ENCODE measurements at places on chromosomes 16 and 17. TPM values are rescaled to one million over a fixed set of nuclear protein-coding genes. Genes with fewer than 3 reads are reported as not detected.

GRCh38 chr17:78751447-78752161 lies 30.5 kb downstream of the CYTH1 start:
- no peak for DNase-seq

- DNase-seq, result no peak
Observed at GRCh38 chr17:42276609-42277341, 584 bp upstream of the STAT5B start.

GRCh38 chr17:56635641-56636040 lies 42.1 kb downstream of the NOG start:
- no peak for DNase-seq

- no peak for DNase-seq
Observed at GRCh38 chr16:52022980-52023379, 524.0 kb downstream of the TOX3 start.

CACNG1 gene
- total RNA-seq, result not detected

GRCh38 chr17:67615736-67616135 lies 102.0 kb upstream of the NOL11 start:
- DNase-seq, result no peak

DNA sequence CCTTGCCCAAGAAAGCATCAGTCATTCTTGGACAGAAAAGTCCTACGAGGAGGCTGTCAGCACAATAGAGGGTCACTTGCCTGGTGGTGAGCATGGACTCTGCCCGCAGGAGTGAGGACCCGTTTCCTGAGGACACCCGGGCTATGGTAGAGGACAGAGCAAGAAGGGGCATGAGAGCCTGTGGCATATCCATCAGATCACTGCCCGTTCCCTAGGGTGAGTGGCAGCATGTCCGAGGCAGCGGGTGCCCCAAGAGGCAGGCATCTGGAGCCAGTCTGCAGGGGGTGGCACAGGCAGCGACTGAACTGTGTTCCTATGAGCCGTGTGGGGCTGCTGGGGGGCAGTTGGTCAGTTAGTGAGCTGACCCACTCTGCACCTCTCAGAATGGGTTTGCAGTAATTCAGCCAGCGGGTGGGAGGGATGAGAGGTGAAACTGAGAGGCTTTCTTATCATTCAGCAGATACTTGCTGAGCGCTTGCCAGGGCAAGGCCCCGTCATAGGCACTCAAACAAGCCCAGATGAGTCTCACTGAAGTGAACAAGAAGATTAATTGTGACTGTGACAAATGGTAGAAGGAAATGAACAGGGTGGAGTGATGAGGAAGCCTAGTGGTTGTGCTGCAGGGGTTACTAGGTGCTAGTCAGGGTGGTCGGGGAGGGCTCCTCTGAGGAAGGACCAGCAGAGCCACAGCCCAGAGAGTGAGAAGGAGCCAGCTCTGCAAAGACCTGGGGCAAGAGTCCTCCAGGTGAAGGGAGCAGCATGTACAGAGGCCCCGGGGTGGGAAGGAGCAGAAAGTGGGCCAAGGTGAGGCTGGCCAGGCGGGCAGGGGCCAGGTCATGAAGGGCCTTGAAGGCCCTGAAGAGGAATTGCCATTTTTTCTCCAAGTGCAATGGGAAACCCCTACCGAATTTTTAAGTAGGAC lies 87.9 kb downstream of the CLEC16A start:
- DNase-seq, result no peak

- no peak for DNase-seq
Observed at GRCh38 chr16:4381072-4381934, 9.7 kb downstream of the VASN start.
